ENCODE measurements at places on chromosomes 12 and 14. TPM values are rescaled to one million over a fixed set of nuclear protein-coding genes. Genes with fewer than 3 reads are reported as not detected.

Gene C14orf132
- 1.8 TPM for total RNA-seq

Gene ANAPC5
- total RNA-seq: 98.1 TPM

DNA sequence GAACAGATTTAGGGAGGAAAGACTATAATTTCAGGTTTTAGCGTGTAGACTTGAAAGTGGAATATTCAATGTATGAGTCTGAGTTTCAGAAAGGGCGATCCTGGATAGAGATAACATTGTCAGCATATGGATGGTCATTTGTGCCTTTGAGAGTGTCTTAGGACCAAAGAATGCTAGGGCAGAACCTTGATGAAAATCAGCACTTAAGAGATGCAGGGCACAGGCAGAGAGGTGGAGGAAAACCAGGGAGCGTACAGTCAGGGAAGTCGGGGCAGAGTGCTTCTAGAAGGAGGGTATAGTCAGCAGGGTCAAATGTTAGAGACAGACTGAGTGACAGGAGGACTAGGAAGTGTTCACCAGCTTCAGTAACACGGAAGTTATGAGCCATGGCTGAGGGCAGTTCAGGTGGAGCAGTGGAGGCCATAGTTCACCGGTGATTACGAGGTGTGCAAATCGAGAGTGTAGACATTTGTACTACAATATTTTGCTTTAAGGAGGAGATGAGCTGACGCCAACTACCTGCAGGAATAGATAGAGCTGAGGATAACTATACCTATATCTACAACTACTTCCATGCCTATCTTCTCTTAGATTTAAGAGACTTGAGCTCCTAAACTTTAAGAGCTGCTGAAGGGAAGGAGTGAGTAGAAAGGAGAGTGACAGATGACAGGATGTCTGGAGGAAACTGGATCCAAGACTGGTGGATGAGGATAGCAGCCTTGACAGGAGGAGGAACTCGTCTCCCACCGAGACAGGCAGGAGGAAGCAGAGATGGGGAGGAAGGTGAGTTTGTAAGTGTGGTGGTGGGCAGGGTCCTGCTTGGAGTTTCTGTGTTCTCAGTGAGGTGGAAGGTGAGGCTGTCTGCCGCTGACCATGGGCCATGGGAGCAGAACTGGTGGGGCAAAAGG, 6.5 kb downstream of the CBLN3 start:
- DNase-seq: peak; percentile 62

Gene EPYC
- total RNA-seq: not detected

Gene GLIPR1
- total RNA-seq: 20.1 TPM

DNA sequence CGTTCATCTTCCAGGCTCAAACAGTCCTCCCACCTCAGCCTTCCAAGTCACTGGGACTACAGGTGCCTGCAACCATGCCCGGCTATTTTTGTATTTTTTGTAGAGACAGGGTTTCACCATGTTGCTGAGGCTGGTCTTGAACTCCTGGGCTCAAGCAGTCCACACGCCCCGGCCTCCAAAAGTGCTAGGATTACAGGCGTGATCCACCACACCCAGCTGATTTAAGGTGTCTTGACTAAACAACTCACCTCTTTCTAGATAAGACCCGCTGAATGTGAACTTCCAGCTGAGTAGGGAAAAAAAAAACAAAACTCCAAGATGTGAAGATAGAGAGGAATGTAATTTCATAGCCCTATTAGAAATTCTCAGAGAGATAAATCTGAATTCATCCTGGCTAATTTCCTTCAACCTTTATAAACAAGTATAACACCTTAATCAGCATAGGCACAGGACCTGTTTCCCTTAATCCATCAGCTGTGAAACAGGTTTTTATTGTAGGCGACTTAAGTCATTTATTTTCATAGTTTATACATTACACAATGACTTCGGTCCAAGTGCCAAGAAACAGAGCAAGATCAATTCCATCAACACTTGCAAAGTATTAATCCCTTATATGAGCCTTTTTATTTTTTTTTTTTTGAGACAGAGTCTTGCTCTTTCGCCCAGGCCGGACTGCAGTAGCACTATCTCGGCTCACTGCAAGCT, 51.5 kb downstream of the HCAR2 start:
- DNase-seq: no peak

Gene PCK2
- total RNA-seq: 64.7 TPM

Gene DDIT3
- 19.1 TPM for total RNA-seq

GRCh38 chr12:74599932-74600331, 62.3 kb downstream of the ATXN7L3B start:
- no peak for DNase-seq

DNA sequence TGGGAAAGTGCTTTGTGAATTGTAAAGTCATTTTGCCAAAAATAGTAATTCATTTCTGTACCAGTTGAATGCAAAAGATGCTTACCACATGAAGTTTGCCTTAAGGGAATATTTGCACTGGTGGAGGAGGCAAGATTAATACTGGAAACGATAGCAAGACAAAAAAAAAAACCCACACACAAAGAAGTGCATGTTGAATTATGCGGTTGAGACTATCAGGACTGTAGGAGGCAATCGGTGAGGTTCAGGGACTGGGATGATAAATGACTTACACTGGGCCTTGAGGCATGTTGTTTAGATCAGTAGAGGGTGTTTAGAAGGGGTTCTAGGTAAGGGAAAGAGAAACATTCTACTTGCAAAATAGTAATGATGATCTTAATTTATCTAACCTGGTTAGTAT, 142.2 kb upstream of the HMGA2 start:
- no peak for DNase-seq

- no peak for DNase-seq
These were observed 7.9 kb downstream of the ZNF385A start for GRCh38 chr12:54376596-54376995.

Gene SLC17A8
- 2.7 TPM for total RNA-seq

GRCh38 chr14:75847584-75847983, 134.2 kb downstream of the TGFB3 start:
- no peak for DNase-seq

DNA sequence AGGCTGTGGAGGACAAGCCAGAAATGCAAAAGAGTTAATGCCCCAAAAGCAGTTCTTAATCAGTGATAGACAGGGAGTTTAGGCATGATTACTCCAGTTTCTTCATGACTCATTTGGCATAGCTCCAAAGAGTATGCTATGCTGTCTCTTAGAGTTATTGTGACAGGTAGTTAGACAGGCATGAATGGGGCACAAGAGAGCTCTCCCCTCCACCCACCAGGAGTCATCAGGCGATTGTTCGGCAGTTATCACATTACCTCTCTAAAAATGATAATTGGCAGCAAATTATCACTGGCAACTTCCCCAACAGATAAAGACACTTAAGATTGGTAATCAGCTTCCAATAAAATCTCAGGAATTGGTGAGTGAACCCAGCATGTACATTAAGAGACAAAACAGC, 320.1 kb downstream of the DAD1 start:
- DNase-seq: no peak

GRCh38 chr12:57940052-57940914, 1.1 kb upstream of the ATP23 start:
- no peak for DNase-seq

DNA sequence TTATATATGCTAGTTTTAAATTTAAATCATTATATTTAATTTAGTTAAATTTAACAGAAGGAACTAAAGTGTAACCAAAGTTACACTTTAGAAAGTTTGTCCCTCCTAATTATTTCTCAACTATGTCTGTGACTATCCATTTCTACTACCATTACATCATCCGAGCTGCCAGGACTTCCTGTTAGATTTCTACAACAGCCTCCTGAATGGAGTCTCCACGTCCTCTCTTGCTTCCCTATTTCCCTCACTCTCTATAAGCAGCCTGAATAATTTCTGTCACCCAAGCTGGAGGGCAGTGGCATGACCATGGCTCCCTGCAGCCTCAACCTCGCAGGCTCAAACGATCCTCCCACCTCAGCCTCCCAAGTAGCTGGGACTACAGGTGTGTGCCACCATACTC, 84.1 kb downstream of the TTC7B start:
- DNase-seq: no peak

DNA sequence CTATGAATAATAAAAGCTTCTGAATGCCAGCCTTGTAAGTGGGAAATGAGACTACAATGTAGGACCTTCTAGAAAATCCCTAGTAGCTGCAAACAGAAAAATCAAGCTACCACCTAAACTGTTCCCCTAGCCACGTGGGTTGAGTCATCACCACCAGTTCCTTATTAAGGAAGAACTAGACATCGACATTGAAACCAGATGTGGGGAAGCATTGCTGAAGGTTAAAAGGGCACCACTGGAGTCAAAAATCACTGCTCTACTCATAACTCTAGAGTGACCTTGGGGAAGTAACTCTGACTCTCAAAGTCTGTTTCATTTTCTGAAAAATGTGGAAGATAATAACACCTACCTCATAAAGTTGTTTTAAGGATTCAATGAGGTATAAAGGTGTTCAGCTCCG, 9.4 kb upstream of the CNIH1 start:
- no peak for DNase-seq

Measured in mucosa of descending colon (tissue), 3 donors.